NCI-H69 (cell line): ENCODE measurements at places on chromosomes 16 and 17.

- no peak for DNase-seq
These were observed 98.7 kb upstream of the NACA2 start for GRCh38 chr17:61689610-61690180.

DNA sequence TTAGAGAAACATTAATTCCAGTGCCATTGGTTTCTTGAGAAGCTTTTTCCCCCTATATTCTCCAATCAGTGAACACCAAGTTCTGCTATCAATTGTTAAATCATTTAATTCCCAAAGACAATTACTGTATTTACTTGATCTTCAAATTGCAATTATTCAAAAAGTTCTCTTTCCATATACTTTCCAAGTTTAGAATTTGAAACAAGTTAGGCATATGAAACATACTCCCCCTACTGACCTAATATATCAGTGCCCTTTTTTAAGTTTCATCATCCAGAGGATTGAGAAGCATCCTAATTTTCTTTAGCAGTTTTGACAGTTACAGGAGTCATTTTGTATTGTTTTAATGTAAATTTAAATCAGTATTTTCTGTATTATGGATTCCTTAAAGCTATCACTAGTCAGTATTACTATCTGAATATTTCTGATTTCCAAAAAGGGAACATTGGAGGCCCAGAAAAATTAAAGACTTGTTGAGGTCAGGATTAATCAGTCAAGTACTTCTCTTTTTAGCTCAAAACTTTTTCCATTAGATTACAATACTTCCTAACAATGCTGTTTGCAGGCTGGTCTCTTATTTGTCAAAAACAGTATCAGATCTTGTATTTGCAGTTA lies 16.3 kb downstream of the MEIOC start:
- DNase-seq, result peak; percentile 29

GRCh38 chr17:39794249-39794970 lies 56.7 kb downstream of the GRB7 start:
- DNase-seq, result no peak

DNA sequence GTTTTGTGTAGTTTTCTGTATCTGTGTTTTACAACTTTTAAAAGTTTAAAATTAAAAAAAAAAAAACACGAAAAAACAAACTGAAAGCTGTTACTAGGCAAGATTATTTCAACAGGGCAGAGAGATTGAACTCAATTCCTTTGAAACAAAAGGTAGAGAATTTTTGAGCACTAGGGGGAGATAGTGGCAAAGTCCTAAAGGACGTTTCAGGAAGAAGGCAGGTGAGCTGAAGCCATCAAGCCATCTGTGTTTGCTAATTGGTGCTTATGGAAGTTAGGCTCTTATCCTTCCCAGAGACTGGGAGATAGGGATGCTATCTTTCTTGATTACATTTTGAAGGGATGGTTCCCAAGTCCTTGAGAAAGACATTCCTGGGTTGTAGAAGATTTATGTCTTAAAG lies 70.6 kb upstream of the CLEC3A start:
- DNase-seq, result peak; percentile 44

DNA sequence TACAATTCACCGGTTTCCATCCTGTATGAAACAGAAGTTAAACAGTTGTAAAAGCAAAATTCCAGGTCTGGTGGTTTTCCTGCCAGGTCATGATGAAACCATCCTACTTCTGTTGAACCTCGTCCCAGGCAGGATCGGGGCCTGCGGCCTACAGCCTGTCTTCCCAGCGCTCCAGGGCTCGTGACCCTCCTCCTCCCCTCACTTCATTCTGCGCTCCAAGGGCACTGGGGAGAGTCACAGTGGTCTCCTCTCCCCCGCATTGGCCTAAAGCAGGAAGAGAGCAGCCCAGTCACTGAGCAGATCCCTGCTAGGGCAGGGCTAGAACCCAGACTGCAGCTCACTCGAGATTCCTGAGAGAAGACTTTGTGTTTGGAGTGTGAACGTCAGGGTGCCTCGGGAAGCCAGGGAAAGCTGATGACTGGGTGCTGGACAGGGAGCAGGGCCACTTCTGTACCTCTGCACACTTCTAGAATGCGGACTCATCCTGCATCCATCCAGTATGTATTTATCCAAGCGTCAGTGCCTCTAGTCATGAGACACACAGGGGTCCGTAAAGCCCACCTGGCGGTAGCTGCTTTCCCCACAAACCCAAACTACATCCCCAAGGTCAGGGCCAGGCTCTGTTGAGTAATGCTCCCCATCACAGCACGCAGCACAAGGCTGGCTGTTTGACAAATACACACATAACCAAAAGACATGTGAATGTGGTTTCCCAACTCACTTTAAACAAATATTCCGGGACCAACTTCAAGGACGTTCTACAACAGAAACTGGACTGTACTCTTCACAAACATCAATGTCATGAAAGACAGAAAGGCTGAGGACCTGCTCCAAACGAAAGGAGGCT lies 1.7 kb upstream of the ITGAE start:
- no peak for DNase-seq

DNA sequence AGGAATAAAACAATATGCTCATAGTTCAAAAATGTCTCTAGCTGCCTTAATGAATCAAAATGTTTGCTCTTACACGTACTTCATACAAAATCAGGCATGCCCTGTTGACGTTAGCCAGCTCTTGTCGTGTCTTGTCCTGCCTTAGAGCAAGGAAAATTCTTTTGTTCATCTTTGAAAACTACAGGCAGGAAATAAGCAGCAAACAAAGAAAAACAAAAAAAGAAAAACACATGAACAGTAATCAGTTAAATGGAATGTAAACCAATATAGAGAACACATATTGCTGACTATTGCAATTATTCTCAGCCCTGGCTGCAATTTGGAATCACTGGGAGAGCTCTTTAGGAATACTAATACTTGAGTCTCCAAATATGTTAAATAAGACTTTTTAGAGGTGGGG lies 1.7 kb downstream of the CAPNS2 start:
- DNase-seq, result no peak

GRCh38 chr16:68790944-68791343 lies 52.4 kb upstream of the TANGO6 start:
- DNase-seq, result no peak

DNA sequence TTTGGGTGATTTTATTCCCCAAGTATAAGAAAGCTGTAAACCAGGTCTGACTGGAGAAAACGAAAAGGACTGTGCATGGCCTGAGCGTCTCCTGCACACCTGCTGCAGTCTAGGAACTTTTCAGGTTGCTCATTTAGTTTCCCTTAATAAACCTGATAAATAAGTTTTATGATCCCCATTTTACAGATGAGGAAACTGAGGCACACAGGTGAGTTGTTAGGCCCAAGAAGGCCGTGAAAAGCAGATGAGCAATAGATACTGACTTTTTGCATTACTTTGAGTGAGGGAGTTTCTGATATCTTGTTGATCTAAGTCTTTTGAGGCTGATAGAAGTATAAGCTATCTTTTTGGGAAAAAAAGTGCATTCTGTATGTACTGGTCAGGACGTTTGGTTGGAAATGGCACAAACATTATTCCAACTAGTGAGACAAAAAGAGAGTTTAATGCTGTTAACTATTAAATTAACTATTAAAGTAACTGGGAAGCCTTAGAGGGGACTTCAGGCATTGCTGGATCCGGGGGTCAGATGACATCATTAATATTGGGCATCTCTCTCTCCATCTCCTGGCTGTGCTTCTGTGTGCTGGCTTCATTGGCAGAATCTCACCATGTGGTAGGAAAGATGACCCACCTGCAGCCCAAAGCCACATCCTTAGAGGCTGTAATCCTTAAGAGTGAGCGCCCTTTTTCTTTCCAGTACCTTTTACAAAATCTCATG lies 163.4 kb downstream of the CMIP start:
- no peak for DNase-seq

DNA sequence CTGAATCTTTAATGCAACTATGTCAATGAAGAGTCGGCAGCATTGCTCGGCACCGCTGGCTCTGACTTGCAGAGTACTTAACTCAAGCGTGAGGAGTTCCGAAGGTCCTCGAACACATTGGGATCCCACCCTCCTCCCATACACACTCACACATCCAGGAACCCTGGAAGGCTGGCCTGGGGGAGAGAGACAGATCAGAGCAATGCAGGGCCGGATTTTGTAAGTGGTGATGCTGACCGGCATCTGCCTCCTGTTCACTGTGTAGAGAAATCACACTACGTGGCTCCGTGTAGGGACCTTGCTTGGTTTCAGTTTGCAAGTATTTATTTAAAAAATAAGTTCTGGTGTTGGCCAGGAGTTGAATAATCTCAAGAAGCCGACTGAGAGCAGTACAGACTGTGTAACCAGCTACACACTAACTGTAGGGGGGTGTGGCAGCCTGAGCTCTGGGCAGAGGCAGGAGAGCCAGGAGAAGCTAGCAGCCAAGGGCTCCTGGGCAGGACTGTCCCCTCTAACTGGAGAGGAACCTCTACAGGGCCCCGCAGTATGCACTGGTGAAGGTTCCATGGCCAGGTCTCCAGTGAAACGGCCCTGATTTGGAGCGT lies 190.2 kb upstream of the TNRC6C start:
- DNase-seq, result peak; percentile 11

GRCh38 chr16:67105881-67106280 lies 3.9 kb upstream of the PHAF1 start:
- no peak for DNase-seq

DNA sequence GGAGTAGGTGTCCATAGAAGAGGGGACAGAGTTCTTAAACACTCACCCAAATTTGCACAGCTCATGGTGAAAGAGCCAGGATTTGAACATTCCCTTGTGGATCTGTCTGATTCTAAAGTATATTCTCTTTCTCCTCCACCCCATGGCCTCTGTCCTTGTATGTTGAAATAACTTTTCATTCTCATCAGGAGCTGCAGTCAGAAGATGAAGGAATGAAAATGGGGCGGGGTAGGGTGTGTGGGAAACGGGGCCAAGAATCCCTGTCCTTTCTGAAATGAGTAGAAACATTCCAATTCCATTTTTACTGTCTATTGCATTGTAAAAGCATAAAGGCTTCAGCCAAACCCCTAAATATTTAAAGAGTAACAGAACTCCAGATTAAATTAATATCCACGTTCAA lies 42.8 kb downstream of the NOG start:
- no peak for DNase-seq

DNA sequence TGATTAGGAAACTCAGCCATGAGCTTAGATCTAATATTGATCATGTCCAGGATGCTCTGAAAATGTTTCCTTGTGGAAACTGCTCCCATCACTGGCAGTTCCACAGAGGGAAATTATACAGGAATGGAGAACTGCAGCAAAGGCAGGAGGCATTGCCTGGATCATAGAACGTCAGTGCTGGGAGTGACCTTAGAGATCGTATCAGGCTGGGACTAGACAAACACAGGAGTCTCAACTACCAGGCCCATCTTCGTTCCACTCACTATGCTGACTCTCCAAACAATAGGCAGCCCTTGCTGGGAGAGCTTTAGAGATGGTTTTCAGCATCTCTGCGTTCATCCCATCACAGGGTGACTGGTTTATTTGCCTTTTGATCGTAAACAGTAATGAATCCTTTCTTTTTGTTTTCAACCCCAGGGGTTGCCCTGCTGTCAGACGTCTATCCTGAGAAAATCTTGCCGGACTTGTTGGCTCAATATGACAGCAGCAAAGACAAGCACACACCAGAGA lies 130.3 kb downstream of the TANGO6 start:
- peak; percentile 66 for DNase-seq

DNA sequence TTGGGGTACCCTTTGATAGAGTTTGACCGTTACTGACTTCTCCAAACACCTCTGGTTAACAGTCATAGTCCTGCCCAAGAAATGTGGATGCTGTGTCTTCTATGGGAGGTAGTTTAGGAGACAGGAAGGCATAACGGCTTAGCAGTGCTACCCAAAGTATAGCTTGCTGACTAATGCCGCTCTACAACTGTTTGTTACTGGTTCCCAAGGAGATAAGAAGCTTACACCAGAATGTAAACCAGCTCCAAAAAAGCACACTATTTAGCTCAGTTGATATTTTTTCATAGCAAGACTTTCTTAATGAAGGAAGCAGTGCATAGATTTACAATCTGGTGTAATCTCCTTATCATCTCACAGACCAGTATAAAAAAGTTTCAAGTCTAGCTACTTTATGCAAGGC lies 95.7 kb downstream of the HS3ST3B1 start:
- DNase-seq, result no peak

- DNase-seq, result no peak
These were observed 6.0 kb downstream of the HAGHL start for GRCh38 chr16:732936-733335.

DNA sequence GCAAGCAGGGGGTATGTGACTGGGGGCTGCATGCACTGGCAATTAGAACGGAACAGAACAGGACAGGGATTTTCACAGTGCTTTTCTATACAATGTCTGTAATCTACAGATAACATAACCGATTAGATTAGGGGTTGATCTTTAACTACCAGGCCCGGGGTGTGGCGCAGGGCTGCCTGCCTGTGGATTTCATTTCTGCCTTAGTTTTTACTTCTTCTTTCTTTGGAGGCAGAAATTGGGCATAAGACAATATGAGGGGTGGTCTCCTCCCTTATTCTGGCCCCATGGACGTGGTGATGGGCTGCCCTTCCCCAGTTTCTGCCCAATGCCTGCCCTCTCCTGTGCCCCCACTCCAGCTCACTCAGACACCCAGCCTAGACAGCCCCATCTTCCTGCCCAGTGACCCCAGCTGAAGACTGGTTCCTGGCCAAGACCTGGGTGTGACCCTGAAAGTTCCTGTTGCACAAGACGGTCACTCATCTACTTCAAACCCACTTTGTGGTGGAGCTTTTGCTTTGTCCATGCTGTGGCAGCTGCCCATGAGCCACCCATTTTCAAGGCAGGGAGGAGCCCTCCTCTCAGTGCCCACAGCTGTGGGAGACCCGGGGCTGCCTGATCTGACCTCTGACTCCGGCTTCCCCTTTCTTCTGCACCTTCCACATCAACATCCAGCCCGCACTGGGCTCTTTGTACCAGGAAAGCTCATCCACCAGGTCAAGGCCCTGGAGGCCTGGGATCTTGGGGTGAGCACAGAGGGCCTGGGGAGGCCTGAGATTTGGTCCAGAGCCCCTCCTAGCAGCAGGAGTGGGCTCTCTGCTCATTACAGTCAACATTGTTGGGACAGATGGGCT lies 18.6 kb downstream of the ALOX12B start:
- no peak for DNase-seq

DNA sequence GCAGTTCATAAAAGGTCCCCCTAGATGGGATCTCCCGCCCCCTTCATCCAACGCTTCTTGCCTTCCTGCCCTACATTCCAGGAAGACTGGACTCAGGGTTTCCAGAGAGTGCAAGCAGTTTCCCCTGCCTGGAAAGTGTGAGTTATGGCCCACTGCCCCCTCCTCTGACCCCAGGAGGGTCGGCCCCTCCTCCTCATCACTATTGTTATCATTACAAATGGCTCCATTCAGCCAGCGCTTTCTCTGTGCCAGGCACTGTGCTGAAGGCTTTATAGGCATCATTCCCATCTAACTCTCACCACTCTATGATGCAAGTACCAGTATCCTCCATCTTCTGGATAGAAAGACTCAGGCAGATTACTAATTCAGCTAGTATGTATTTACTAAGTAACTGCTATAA lies 90.7 kb downstream of the USP31 start:
- no peak for DNase-seq

GRCh38 chr16:17395849-17396480 lies 74.8 kb downstream of the XYLT1 start:
- DNase-seq, result no peak

GRCh38 chr17:9402590-9403199 lies 172.9 kb downstream of the STX8 start:
- DNase-seq, result peak; percentile 30

- DNase-seq, result no peak
These were observed 727.5 kb downstream of the KCNJ2 start for GRCh38 chr17:70896843-70897242.
